ENCODE measurements at places on chromosomes 2 and 18. TPM values are rescaled to one million over a fixed set of nuclear protein-coding genes. Genes with fewer than 3 reads are reported as not detected.

- no peak overlapping the region for H3K4me3 ChIP-seq
- H3K4me1 ChIP-seq: peaks cover 7% of the 10 kb centered on the region
- no peak for DNase-seq
- no peaks in the 10 kb centered on the region for H3K36me3 ChIP-seq
Measured at GRCh38 chr2:172972005-172972619, 103.5 kb upstream of the MAP3K20 start.

- DNase-seq: peak; percentile 31
- no peak overlapping the region for H3K27ac ChIP-seq
- no peaks in the 10 kb centered on the region for H3K27me3 ChIP-seq
- H3K4me3 ChIP-seq: peak overlapping the region; percentile 6
- no peaks in the 10 kb centered on the region for H3K4me1 ChIP-seq
Measured at GRCh38 chr2:97715951-97716694, 2.7 kb downstream of the ZAP70 start.

- H3K36me3 ChIP-seq: no peaks in the 10 kb centered on the region
- H3K4me1 ChIP-seq: no peaks in the 10 kb centered on the region
- H3K4me3 ChIP-seq: no peak overlapping the region
- H3K27ac ChIP-seq: peak overlapping the region; percentile 6
- H3K27me3 ChIP-seq: no peaks in the 10 kb centered on the region
Measured at GRCh38 chr2:159606287-159606686, 10.1 kb downstream of the BAZ2B start.

DNA sequence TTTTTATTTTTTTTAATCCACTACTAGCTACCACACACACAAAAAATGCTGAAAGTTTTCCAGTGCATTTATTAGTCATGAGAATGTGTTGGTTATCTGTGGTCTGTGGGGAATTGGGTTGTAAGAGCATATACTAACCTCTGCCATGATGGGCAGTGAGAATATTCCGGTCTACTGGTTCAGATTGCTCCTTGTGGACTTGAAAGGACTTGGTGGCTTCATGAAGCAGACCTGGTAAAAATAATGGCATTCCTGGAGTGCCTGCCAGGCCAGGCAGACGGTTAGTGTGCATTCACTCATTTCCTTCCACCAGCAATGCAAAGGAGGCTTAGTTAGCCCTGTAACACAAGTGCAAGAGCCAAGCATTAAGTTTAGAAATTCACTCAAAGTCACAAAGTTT, 150.8 kb downstream of the THSD7B start:
- no peak for DNase-seq
- no peaks in the 10 kb centered on the region for H3K27me3 ChIP-seq
- H3K4me3 ChIP-seq: no peak overlapping the region
- H3K27ac ChIP-seq: no peak overlapping the region
- H3K36me3 ChIP-seq: no peaks in the 10 kb centered on the region
- H3K4me1 ChIP-seq: no peaks in the 10 kb centered on the region

DNA sequence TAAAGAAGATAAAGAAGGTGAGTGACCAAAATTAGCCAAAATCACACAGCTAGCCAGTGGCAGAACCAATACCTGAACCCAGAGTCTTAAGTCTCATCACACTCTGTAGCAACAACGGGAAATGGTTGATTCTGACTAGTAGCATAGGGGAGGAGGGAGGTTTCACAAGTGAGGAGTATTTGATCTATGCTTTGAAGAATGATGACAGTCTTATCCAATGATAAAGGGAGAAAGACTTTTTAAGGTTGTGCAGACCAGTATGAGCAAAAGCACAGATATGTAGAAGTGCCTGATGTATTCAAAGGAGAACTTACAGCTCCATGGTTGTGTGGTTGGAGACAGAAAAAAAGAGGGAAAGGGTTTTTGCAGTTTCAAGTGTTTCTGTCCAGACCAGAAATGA, 50.7 kb upstream of the LINC00305 start:
- no peak overlapping the region for H3K4me3 ChIP-seq
- DNase-seq: no peak
- no peaks in the 10 kb centered on the region for H3K27me3 ChIP-seq

DNA sequence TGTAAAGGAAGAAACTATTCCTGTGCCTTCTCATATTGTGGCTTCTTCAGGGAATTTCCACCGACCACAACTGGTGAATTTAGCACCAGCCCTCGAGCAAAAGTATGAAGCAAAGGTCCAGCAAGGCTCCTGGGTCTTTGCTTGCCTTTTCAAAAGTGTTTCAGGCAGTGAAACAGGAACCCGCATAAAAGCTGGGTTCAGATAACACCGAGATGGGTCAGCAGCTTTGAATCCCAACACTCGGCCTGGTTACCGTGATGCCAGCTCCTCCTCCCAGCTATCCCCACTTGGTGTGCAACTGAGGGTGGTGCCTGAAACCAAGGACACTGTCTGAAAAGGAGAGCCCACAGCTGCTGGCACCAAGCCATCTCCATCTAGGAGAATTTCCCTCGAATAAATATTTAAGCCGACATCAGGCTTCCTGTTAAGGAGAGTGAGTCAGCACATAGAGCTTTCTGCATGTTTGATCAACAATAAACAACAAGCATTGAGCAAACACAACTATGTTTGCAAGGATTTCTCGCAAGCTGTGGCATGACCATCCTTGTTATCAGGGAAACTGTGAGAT, 69.5 kb downstream of the ANTXR1 start:
- no peak overlapping the region for H3K4me3 ChIP-seq
- peak overlapping the region; percentile 22 for H3K27ac ChIP-seq
- no peaks in the 10 kb centered on the region for H3K4me1 ChIP-seq
- peak; percentile 34 for DNase-seq
- no peaks in the 10 kb centered on the region for H3K27me3 ChIP-seq

DNA sequence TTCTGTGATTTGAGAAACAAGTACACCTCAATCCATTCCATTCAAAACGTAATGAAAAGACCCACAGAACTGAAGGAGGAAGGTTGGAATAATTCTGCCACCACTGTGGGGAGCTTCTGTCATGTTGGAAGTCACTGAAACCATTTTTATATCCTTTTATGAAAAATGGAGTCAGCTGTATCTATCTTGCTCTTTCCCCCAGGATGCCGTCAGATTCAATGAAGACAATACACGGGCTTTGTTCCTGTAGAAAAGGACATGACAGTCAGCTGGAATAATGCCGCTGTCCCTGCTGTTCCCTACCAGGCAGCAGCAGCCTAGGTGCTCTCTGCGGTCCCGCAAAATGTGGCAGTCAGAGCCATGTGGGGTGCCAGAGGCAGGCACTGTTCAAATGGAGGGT, 52.5 kb upstream of the APCDD1 start:
- H3K4me1 ChIP-seq: no peaks in the 10 kb centered on the region
- no peak for DNase-seq
- H3K4me3 ChIP-seq: no peak overlapping the region
- no peaks in the 10 kb centered on the region for H3K36me3 ChIP-seq
- H3K27me3 ChIP-seq: no peaks in the 10 kb centered on the region

DNA sequence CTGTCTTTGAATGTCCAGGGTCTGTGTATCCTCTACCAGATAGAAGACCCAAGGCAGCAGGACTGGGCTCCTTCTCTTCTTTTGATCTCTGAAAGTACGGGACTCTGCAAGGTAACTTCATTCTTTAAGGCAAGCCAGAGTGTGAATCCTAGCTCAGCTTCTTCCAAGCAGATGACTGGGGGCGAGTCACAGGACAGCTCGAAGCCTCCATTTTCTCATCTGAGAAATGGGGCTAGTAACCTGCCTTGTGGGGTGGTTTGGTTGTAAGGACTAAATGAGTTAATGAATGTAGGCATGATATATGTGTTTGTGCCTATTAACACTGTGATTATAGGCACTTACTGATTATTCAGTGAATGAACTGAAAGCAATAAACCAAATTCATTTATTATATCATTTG, 46.7 kb downstream of the DGKD start:
- H3K27me3 ChIP-seq: no peaks in the 10 kb centered on the region
- no peaks in the 10 kb centered on the region for H3K4me1 ChIP-seq
- no peak for DNase-seq
- no peak overlapping the region for H3K4me3 ChIP-seq

DNA sequence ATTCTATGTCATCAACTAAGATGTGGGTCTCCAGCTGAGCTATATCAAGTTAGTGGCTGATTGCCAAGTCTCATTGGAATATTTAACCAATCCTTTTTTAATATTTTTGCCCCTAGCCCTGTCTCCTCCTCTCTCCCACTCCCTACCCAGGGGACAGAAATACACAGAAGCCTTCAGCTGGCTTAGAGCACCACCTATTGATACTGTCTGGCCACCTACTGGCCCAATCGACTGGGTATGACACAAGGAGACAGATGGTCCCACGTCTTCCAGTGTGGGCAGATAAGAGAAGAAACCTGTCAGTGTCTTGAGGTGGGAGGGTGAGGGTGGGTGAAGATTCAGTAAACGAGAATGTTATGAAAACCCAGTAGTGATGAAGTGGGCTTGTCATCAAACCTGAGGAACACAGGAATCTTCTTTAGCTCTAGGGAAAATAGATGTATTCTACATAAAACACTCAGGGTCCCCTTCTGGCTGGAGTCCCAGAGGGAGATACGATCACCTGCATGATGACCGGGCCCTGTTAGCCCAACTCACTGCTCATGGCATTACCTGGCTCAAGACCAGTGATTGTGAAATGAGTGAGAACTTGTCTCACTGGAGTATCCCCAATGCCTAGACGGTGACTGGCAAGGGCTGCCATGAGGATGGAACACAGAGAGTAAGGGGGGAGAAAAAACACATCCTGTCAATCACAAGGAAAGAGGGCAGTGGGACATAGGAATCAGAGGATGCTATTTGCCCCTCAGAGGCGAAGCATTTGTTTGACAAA, 26.7 kb downstream of the POLR1A start:
- H3K4me1 ChIP-seq: peaks cover 13% of the 10 kb centered on the region
- H3K27me3 ChIP-seq: no peaks in the 10 kb centered on the region
- H3K27ac ChIP-seq: no peak overlapping the region
- H3K4me3 ChIP-seq: no peak overlapping the region

- H3K4me3 ChIP-seq: no peak overlapping the region
- no peaks in the 10 kb centered on the region for H3K4me1 ChIP-seq
- H3K36me3 ChIP-seq: no peaks in the 10 kb centered on the region
- no peaks in the 10 kb centered on the region for H3K27me3 ChIP-seq
- DNase-seq: no peak
Measured at GRCh38 chr2:182824767-182825158, 41.7 kb downstream of the FRZB start.

- H3K36me3 ChIP-seq: no peaks in the 10 kb centered on the region
- no peak overlapping the region for H3K4me3 ChIP-seq
- no peaks in the 10 kb centered on the region for H3K4me1 ChIP-seq
- DNase-seq: no peak
- H3K27ac ChIP-seq: no peak overlapping the region
- no peaks in the 10 kb centered on the region for H3K27me3 ChIP-seq
Measured at GRCh38 chr2:229254206-229254605, 16.9 kb downstream of the PID1 start.

The FEV gene
- not detected for total RNA-seq

The TXNDC2 gene
- total RNA-seq: not detected

The UGT1A10 gene
- 19.0 TPM for total RNA-seq
